ENCODE measurements at places on chromosomes 1 and 21.

DNA sequence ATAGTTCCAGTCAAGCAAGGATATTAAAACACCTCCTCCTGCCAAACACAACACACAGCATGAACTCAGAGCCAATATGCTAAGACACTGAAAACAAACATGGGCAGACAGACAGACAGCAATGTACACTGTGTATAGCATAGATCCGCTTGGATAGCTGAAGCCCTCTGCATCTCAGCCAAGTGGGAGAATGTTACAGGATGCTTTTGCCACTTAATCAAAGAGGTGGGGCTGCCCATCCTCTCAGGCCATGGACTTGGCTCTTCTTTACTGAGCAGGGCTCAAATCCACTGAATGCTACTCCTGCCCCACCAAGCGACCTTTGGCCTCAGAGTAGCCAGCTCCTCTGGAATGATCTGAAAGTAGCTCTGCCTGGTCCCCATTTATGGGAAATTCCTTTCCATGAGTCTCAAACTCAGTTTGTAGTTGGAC, 64.7 kb upstream of the NGF start:
- no peak for DNase-seq

- no peak for DNase-seq
These were observed 20.4 kb upstream of the FOXO6 start for GRCh38 chr1:41340655-41341364.

- no peak for DNase-seq
These were observed 133.5 kb upstream of the SOD1 start for GRCh38 chr21:31526040-31526439.

DNA sequence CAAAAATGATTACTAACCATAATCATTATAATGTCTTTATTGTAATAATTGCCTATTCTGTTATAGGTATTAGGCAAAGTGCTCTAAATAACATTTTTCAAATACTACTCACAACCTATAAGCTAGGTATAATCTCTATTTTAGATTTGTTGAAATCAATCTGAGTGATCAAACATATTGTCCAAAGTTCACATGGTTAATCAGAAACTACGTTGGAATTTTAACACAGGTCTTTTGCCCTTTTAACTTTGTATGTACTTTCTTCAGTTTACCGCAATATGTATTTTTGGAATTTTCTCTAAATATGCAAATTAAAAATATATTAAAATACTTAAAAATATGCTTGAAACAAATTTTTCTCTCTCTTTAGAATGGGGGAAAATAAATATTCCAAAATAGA, 1563.2 kb downstream of the KCNT2 start:
- DNase-seq, result no peak

DNA sequence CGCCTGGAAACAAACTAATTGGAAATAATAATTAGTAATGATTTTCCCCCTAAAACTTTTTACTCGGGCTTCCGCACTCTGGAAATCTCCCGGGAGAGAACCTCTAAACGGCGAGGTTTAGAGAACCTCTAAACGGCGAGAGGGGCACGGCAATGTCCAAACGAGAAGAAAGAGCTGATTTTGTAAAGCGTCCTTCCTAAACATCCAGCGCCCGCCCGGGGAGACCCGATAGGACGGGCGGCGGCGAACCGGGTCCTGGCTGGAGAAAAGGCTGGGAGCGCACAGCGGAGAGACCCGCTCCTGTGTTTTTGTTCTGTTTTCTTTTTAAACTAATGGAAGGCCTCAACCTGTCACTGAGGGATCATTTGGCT, 1.6 kb downstream of the PAX7 start:
- DNase-seq, result no peak

DNA sequence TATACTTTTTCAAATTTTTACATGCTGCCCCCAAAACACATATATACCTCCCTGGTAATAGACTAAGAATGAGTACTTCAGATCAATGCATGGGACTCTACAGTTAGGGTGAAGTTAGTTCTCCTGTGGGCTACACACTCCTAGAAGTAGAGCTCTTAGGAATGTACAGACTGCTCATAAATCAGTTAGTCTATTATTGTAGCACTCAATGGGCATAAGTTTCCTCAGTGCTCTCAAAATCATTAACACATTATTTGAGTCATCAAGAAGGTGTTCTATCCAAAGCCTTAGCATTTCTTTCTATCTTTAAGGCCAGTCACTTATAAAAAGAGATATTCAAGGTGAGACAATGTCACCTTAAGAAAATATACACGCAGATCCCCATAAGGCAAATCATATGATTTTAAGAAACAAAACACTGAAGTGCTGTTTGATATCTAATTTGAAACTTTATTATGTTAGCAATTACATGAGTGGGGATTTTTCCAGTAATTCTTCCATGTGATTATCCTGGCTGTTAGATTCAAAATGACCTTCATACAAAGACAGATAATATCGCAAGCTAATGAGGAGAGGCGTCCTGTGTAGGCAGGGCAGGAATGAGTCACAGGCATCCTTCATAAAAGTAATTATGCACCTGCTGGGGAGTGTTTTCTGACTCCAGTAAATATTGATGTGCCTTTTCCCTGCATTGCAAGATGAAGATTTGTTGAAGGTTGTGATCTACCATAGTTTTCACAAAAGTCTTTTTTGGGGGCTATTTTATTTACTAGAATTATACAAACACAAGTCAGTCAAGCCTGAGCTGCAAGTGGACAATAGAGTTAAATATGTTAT, 167.2 kb upstream of the ATP1B1 start:
- no peak for DNase-seq

DNA sequence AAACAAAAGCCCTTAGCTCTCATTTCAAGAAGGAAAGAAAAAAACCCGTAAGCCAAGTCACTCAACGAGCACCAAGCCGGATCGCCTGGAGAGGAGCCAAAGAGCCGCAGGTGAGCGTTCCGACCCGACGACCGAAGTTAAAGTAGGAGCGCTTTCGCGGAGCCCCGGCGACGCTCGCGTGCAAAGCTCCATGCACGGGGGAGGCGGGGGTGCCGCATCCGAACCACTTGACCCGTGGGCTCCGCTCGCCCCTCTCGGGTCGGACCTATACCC, 382 bp downstream of the GPBP1L1 start:
- peak; percentile 70 for DNase-seq

GRCh38 chr1:222099746-222100145, 357.9 kb upstream of the DUSP10 start:
- DNase-seq, result no peak

GRCh38 chr1:114156538-114157274, 3.0 kb upstream of the SYT6 start:
- DNase-seq, result peak; percentile 12

DNA sequence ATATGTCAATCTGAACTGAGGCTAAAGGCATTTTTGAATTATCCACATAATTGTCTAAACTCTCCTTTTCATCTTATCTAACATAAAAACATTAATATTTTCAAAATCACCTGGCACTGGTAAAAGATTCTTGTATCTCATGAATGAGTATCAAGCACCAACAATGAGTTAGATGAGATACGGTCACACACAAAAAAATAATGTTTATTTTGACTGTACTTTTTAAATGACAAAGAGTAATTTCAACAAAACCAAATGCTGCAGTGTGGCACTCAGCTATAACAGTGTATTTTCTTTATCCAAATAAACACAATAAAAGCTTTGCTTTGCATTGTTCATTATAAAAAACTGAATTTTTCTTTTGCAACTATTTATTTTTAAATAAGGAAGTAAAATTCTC, 59.5 kb downstream of the EIF4G3 start:
- DNase-seq, result no peak

- no peak for DNase-seq
These were observed 283.8 kb upstream of the DAB1 start for GRCh38 chr1:57707631-57708030.

- DNase-seq, result no peak
These were observed 77.0 kb downstream of the HMCN1 start for GRCh38 chr1:185811073-185811709.

GRCh38 chr1:11499601-11500331, 20.8 kb downstream of the DISP3 start:
- no peak for DNase-seq

DNA sequence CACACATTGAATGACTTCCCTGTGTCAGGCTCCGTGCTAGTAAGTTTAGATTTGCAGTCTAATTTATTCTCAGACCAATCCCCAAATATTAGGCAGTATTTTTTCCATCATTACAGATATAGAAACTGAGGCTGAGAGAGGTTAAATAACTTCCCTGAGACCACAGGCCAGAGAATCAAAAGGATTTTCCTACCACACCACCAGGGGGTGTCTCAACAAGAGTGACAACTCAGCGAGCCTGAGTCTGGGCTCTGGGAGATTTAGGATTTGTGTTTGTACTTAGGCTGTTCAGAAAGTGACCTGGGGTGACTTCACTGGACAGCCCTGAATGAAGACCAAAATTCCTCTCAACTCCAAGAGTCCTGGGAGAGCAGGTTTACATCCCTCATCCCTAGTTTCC, 13.3 kb upstream of the LCE5A start:
- DNase-seq, result peak; percentile 54
